ENCODE measurements at places on chromosomes 2 and 18.

- no peak for DNase-seq
Observed at GRCh38 chr2:145561152-145561551, 1041.2 kb upstream of the ZEB2 start.

DNA sequence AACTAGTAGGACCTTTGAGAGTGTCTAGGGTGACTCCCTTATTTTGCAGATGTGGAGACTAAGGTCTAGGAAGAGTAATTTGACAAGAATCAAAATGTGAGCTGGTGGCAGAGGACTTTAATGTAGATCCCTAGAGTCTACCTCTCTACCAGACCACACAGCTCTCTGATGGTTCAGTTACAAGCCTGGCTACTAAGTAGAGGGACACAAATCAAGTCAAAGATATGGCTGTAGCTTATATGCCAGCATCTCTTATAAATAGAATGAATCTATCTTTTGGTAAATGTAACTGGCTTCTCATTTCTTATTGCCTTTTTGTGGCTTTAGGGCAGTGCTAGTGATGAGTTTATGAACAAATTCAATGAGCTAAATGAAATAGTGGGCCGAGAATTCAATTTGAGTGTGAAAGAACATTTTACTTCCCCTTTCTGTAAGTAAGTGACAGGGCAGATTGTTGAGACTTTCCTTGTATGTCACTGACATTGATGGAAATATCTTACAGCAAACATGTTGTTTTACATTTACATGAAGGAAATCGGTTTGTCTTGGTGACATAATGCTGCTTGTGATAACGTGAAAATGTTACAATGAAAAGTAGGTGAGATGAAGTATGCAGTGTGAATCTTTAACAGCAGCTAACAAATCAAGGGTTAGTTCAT, 28.3 kb downstream of the CSRNP3 start:
- DNase-seq, result no peak

GRCh38 chr18:55880617-55881016, 292.6 kb upstream of the TCF4 start:
- no peak for DNase-seq

DNA sequence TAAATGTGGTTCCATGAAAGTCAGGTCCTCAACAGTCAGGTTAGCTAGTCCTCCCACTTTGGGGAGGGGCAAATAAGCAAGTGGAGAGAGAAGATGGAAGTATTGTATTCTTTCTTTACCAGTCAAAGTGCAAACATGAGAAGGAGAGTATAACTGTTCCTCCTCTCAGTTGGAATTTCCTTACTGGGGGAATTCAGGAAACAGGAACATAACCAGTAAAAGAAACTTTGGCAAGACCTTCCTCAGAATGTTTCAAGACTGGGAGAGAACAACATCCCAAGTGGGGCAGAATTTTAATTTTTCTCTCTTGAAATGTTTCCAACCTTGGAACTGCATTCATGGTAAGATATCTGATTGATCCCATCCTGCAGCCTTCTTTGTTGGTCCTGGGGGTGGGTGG, 552.4 kb upstream of the TNP1 start:
- no peak for DNase-seq

DNA sequence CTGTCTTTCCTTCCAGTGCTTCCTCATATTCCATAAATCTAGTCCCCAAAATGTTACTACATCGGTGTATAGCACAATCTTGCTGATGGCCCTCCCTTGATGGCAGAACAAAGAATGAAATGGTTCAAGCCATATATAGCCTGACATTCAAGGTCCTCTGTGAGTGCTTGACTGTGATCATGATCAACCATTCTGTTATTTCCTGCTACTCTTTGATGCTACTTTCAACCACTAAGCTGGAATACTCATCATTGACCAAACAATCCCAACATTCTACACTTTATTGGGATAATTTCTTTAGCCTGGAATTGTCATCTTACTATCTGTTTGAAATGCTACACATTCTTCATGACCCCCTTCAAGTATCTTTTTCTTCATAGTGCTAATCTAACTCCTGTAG, 633.9 kb downstream of the PLCL1 start:
- no peak for DNase-seq

DNA sequence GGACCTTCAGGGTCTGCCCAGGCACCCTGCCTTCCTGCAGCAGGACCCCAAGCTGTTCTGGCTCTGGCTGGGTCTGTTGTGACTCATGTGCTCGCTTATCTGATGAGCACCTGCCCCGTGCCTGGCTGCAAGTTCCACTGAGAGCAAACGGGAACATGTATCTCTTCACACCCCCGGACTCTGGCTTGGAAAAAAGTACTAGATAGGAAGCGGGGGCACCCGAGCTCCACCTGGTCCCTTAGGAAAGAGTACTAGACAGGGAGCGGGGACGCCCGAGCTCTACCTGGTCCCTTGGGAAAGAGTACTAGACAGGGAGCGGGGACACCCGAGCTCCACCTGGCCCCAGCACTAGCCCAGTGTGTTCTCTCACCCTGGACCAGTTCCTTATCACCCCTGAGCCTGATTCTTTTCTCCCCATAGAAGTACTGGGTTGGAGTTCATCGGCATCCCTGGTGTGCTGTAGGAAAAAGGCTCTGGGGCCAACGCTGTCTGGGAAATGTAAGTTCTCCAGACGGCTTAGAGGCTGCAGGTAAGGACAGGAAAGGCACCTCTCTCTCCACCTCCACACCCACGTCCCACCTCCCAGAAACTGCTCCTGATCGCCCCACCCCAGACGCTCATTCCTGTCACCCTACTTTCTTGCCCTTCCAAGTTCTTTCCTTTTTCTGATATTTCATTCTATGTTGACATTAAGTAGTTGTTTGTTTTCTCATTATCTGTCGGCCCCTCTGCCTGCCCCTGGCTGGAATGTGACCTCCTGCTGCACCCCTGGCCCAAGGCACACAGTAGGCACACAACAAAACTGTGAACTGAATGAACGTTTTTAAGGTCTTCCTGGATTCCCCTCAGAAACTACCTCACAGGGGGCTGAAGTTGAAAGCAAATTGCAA, 40.2 kb downstream of the HDAC4 start:
- no peak for DNase-seq

GRCh38 chr2:230627806-230628724, 84.6 kb upstream of the CAB39 start:
- DNase-seq, result no peak

GRCh38 chr18:39801010-39801409, 2154.0 kb upstream of the PIK3C3 start:
- DNase-seq, result no peak

- no peak for DNase-seq
Observed at GRCh38 chr18:36186461-36187192, 670 bp upstream of the MOCOS start.

DNA sequence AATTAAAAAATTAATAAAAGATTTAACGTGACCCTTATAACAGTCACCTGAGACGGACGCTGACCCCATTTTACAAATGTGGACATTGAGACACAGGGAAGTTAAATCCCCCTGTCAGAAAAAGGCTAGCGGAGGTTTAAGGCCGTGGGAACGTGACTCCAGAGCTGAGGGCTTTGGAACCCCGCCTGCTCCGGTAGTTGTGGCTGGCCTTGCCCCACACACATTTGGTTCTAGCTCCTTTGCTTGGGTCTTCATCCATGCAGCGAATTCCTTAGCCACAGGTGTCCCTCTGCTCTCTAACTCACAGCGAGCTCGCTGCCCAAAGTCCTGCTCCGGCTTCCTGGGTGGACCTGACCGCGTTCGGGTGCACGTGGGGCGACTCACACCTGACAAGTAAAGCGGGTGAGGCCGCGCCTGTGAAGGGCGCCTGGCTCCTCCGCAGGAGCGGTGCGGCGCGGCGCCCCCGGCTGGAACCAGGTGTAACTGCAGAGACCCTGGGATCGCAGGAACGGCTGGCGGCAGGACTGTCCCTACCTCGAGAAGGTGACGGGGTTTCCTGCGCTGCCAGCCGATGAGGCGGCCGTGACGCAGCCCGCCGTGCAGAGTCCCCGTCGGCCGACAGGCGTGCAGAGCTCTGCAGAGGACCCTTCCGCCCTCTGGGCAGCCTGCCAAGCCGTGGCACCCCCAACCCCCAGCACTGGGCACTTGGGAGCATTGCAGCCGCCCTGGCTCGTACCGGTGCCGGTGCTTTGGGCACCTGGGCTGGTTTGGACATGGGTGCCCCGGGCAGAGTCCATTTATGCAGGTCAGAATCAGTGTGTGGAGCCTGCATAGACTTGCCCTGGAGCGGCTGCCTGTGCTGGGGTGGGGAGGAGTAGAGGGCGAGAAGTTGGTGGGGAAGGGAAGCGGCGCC, 2.4 kb upstream of the PROC start:
- peak; percentile 56 for DNase-seq

Measured in stimulated activated CD8-positive, alpha-beta memory T cell treated with anti-CD3 and anti-CD28 coated beads, Interleukin-15, amount 100 ng/mL, for 24 hours (primary cell).